ENCODE measurements at places on chromosomes 12 and 14.

GRCh38 chr14:104082807-104083206 lies 2.7 kb upstream of the ASPG start:
- DNase-seq: no peak

DNA sequence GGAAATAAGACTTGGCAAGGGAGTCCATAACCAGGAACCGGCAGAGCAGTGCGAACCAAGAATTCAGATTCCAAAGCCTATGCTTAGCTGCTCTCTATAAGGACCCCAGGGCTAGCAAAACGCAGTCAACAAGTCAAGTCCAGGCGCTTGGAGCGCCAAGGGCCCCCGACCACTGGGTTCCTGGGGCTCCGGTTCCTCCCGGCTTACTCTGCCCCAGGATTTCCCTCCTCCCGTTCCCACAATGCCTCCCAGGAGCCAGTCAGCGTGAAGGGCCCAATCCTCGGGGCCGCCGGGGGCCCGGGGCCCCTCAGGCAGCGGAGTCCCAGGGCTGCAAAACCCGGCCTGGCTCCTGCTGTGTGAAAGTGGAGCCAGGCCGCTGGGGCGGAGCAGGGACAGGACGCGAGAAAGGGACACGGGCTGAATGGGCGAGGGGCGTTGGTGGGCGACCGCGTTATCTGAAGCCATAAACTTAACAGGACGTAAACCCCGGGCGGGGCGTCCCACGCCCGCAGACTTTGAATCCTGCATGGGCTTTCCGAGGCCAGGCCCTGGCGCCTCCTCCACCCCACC lies 1.5 kb downstream of the KRT8 start:
- no peak for DNase-seq

- no peak for DNase-seq
Observed at GRCh38 chr14:105168496-105168978, at the start of gene JAG2. JAG2 (minus strand) TSS chr14:105168776; CDS start chr14:105168420, 356 bp downstream.

DNA sequence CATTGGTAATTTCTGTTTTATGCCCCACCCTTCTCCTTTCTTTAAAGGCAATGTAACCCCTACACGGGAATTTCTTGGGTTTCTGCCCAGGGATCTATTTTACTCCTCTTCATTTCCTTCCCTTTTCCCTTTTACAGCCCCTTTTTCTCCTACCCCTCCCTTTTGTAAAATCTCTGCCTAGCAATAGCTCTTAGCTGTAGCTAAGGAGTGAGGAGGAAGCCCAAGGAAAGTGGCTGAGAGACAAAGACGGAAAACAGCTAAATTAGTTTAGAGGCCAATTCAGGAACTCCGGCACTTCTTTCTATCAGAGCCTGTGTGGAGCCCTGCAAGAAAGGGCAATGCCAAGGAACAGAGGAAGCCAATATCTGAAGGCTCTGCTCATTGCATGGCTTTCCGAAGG lies 40.3 kb downstream of the SOCS2 start:
- DNase-seq: no peak

DNA sequence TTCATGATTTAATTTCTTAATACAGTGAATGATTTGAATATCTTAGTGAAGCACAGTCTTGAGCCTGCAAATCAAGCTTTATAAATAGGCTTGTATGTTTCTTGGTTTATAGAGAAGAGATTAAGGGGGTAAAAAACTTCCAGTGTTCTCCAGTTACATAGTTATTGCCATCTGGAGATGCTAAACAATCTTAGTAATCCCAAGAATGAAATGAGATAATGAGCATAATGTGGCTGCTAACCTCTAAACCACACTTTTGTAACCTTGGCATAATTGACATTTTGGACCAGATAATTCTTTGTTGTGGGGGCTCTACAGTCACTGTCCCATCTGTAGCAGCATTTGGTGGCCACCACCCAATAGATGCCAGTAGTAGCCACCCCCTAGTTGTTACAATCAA lies 316.8 kb downstream of the CCDC91 start:
- DNase-seq: no peak

GRCh38 chr12:15151161-15152091 lies 69.8 kb downstream of the RERG start:
- no peak for DNase-seq

GRCh38 chr12:51329742-51330141 lies 5.8 kb upstream of the BIN2 start:
- DNase-seq: no peak

- no peak for DNase-seq
Observed at GRCh38 chr12:30853561-30854133, 72.9 kb upstream of the TSPAN11 start.
